Urinary bladder (tissue), 4 donors: ENCODE measurements at places on chromosomes 5 and 9. TPM values are rescaled to one million over a fixed set of nuclear protein-coding genes. Genes with fewer than 3 reads are reported as not detected.

Gene NEUROG1
- total RNA-seq = not detected

Gene ELAVL2
- 14.8 TPM for total RNA-seq

DNA sequence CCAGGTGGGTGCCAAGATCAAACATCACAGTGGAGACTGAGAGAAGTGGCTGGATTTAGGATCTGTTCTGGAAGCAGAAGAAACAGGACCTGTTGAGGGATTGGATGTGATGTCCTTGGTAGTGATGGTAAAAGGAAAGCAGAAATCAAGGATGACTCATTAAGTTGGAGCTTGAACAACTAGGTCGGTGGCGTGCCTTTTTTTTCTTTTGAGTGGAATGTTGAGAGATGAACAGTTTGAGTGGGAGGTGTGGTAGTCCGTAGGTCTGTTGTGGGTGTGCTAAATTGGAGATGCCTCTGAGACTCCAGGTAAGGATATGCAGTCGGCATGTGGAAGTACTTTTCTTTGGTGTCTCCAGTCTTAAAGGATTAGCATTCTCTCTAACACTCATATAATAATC is 92.1 kb upstream of the IL12B start:
- DNase-seq = no peak

DNA sequence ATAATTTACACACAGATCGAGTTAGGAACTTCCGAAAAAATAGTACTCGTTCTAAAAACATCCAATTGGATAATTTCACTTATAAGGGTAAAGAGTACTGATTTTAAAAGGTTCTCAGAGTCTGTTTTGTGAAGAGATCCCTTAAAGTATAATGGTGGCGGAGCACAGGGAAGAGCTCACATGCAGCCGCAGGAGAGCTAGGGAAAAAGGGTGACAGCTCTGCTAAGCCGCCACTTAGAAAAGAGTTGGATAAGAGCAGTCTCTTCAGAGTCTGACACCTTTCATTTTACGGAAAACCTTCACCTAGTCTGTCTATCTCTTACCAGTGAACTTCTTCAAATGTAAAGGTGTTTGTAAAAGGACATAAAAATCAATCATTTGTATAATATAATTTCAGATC is 149.9 kb downstream of the COMMD10 start:
- no peak for DNase-seq

DNA sequence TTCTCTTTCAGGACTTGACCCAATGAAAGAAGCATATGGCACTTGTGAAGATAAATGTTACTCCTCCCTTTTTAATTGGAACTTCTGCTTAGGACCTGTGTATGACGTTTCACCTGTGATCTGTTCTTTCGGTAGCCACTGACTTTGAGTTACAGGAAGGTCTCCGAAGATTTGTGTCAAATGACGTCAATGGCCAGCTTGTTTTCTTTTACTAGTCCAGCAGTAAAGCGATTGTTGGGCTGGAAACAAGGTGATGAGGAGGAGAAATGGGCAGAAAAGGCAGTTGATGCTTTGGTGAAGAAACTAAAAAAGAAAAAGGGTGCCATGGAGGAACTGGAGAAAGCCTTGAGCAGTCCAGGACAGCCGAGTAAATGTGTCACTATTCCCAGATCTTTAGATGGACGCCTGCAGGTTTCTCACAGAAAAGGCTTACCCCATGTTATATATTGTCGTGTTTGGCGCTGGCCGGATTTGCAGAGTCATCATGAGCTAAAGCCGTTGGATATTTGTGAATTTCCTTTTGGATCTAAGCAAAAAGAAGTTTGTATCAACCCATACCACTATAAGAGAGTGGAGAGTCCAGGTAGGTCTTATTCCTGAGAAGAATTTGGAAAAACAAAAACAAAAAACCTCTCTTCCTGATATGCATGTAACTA is 21.1 kb downstream of the SMAD5 start:
- no peak for DNase-seq

- no peak for DNase-seq
Observed at GRCh38 chr9:134643222-134643671, 1.6 kb downstream of the COL5A1 start.

- no peak for DNase-seq
Observed at GRCh38 chr5:7978114-7978513, 109.2 kb downstream of the MTRR start.

DNA sequence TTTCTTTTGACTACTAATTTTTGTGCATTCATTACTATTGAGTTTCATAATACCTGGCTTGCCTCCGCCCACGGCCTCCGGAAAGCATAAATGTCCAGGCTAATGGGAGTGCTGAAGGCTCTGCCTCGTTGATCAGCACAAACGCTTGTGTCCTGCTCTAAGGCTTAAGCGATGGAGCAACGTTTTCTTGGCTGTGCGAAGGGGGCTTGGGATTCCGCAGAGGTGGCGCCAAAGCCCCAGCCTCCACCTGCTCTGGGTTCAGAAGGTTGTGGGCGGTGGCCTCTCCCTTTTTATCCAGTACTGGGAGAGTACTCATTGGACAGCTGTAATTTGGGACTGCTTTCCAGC is 19.7 kb downstream of the ANXA2R start:
- no peak for DNase-seq
